Immature natural killer cell (primary cell): ENCODE measurements at places on chromosomes 1 and 21. TPM values are rescaled to one million over a fixed set of nuclear protein-coding genes. Genes with fewer than 3 reads are reported as not detected.

NBPF3 gene
- 3.2 TPM for polyA plus RNA-seq

CFAP141 gene
- not detected for polyA plus RNA-seq

DNA sequence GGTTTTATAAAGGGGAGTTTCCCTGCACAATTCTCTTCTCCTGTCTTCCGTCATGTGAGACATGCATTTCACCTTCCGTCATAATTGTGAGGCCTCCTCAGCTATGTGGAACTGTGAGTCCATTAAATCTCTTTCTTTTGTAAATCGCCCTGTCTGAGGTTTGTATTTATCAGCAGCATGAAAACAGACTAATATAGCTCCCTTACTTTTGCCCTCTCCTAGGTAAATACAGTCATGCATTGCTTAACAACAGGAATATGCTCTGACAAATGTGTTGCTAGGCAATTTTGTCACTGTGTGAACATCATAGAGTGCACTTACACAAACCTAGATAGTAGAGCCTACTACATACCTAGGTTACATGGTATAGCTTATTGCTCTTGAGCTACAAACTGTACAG is 616.8 kb downstream of the RWDD3 start:
- H3K4me1 ChIP-seq: no peaks in the 10 kb centered on the region
- peaks cover 9% of the 10 kb centered on the region for H3K36me3 ChIP-seq
- no peaks in the 10 kb centered on the region for H3K27me3 ChIP-seq
- no peak overlapping the region for H3K27ac ChIP-seq
- no peak overlapping the region for H3K4me3 ChIP-seq

DNA sequence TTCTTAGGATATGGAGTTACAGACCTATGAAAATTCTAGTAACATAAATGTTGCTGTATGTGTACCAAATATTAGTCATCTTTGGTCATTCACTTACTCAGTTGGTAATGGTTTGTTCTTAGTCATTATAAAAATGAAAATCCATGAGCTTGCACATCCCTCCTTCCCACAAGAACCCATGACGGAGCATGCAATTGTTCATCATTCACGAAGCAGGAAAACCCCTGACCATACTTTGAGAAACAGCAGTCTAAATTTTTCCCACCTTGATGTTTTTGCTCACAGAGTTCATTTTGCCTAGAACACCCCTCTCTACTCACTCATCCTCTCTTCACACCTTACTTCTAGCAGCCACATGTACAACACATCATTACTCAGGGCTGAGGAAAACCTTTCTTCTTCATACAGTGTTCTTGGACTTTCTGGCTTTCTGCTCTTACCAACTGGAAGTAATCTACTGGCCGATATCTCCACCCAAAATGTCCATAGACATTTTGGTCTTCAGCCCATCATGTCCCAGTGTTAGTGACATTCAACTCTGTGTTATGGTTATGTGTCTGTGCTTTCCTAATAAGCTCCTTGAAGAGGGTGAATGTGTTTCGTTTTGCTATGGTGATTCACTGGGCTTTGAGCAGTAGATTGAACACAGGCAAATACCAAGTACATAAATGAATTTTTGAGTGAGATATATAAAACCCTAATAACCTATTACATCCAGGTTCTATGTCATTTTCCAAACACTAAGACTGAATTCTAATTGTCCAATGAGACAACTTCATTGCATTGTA is 189.9 kb downstream of the ZC3H11B start:
- no peak overlapping the region for H3K4me3 ChIP-seq
- no peak for DNase-seq
- H3K27me3 ChIP-seq: peaks cover 2% of the 10 kb centered on the region
- no peaks in the 10 kb centered on the region for H3K36me3 ChIP-seq
- H3K27ac ChIP-seq: no peak overlapping the region
- no peaks in the 10 kb centered on the region for H3K4me1 ChIP-seq

- H3K4me3 ChIP-seq: peak overlapping the region; percentile 29
- H3K27me3 ChIP-seq: peaks cover 50% of the 10 kb centered on the region
- H3K27ac ChIP-seq: no peak overlapping the region
- peak; percentile 55 for DNase-seq
- peaks cover 44% of the 10 kb centered on the region for H3K4me1 ChIP-seq
These were observed 4.4 kb upstream of the BARHL2 start for GRCh38 chr1:90721210-90722194.

DNA sequence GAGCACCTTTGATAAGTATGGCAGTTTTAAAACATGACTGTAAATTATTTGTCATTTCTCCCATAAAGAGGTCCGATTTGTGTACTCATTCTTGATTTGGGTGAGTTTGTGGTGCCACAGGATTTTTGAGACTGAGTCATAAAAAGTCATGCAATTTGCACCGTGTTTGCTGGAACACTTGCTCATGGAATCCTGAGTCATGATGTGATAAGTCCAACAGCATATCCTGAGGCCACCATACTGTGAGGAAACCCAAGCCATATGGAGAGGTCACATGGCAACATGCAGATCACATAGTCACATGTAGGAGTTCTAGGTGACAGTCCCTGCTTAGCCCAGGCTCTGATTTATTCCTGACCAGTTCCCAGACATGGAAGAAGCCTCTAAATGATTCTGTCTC is 40.8 kb upstream of the PRRX1 start:
- H3K27me3 ChIP-seq: peaks cover 10% of the 10 kb centered on the region
- no peaks in the 10 kb centered on the region for H3K36me3 ChIP-seq

DNA sequence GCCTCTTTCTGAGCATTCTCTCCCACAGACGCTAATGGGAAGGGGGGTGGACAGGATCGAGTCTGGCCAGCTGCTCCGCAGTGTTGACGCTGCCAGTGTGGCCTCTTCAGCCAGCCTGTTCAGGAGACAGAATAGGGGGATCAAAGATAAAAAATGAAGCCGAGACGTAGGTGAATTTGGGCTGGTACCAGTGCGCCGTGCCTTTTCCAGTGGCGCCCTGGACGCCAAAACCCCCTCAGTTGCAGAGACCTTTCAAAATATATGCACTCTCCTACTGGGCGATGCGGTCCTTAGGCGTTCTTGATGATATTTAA is 1.1 kb downstream of the TTC3 start:
- no peaks in the 10 kb centered on the region for H3K36me3 ChIP-seq
- peak overlapping the region; percentile 95 for H3K4me3 ChIP-seq
- H3K27me3 ChIP-seq: peaks cover 12% of the 10 kb centered on the region
- no peak for DNase-seq
- peaks cover 30% of the 10 kb centered on the region for H3K4me1 ChIP-seq

ERICH3 gene
- polyA plus RNA-seq: not detected

TMEM54 gene
- not detected for polyA plus RNA-seq

DNA sequence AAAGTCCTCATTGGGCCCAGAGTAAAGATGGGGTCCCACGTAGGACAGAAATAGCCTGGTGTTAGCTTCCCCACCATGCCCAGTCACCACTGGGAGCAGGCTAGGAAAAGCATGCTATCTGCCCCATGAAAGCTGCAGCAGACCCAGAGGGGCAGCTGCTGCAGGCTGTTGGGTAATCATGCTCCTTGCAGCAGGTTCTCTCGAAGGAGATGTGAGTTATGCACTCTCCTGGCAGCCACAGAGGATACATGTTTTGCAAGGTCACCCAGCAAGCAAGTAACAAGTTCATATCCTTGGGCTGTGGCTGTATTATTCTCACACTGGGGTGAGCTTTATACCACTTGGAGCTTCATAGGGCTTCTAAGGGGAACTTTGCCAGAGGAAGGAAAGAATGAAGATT is 9.1 kb upstream of the HEYL start:
- H3K27ac ChIP-seq: no peak overlapping the region
- H3K4me1 ChIP-seq: no peaks in the 10 kb centered on the region
- no peak overlapping the region for H3K4me3 ChIP-seq
- H3K27me3 ChIP-seq: peaks cover 2% of the 10 kb centered on the region
- H3K36me3 ChIP-seq: no peaks in the 10 kb centered on the region

- H3K27me3 ChIP-seq: no peaks in the 10 kb centered on the region
- DNase-seq: no peak
- peaks cover 75% of the 10 kb centered on the region for H3K36me3 ChIP-seq
- H3K27ac ChIP-seq: no peak overlapping the region
- no peak overlapping the region for H3K4me3 ChIP-seq
These were observed 38.0 kb downstream of the ADSS2 start for GRCh38 chr1:244413736-244414135.

DNA sequence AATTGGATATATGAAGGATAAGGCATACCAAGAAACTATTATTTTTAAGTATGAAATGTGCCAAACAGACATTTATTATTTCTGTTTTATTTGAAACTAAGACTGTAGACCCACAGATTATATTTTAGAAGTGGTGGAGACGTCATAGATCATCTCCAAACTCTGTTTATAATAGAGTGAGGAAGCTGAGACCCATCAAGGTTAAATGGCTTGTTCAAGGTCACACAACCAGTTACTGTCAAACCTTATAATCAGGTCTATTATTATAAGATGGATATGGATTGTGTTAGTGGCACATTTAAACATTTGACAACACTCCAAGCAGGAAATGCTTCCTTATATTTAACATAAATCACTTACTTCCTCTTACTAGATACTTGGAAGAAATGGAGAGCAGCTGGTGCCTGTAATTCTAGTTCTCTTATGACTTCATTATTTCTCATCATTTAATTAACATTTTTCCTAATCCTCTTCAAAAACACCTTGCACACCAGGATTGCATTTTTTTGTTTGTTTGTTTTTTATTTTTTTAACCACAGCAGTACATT is 117.0 kb downstream of the NEK7 start:
- H3K4me1 ChIP-seq: peaks cover 2% of the 10 kb centered on the region
- no peaks in the 10 kb centered on the region for H3K27me3 ChIP-seq
- no peaks in the 10 kb centered on the region for H3K36me3 ChIP-seq
- H3K27ac ChIP-seq: no peak overlapping the region
- no peak for DNase-seq
- H3K4me3 ChIP-seq: no peak overlapping the region

DNA sequence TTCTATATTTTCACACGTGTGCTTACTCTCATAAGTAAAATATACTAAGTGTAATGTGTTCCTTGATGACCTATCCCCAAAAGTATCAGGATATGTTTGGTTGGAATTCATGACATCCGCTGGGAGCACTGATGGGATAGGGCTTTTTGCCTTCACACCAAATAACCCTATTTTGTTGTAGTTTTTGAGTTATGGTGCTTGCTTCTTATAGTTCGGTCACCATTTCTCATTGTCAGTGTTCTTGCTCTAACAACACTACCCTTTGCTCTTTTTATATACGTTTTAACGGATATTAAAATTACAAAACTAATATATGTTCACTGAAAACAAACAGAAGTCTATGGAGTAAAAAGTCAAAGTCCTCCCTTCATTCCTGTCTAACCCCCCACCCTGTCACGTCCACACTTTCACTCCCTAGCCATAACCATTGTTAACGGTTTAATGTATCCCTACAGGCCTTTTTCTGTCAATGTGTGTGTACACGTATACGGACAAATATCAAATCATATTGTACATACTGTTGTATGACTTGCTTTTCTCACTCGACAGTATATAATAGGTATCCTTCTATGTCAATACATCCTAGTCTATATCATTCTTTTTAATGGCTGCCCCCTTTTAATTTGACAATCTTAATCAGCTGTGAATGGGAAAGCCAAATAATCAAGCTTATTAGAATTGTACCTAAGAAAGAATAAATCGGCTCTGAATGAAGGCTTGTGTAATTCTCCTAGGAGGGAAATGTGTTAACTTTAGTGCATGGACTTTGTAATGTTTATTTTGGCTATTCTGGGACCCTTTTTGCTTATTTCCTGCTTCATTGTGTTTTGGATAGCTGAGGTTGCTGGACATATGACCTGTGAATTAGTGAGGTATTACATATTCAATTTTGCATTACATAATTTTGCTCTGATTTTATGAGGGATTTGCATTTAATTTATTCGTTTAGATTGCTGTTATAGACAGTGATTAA is 3.5 kb upstream of the RNF220 start:
- H3K4me3 ChIP-seq: no peak overlapping the region
- DNase-seq: no peak
- H3K27ac ChIP-seq: no peak overlapping the region

GRCh38 chr1:208189716-208190115 is 54.5 kb downstream of the PLXNA2 start:
- DNase-seq: no peak
- H3K4me1 ChIP-seq: no peaks in the 10 kb centered on the region
- H3K4me3 ChIP-seq: no peak overlapping the region
- no peak overlapping the region for H3K27ac ChIP-seq
- H3K36me3 ChIP-seq: no peaks in the 10 kb centered on the region
- H3K27me3 ChIP-seq: peaks cover 7% of the 10 kb centered on the region

GRCh38 chr1:104648269-104648691 is 898.6 kb downstream of the AMY1C start:
- H3K4me1 ChIP-seq: no peaks in the 10 kb centered on the region
- DNase-seq: no peak
- H3K27me3 ChIP-seq: no peaks in the 10 kb centered on the region
- no peak overlapping the region for H3K27ac ChIP-seq

PTAFR gene
- 9.4 TPM for polyA plus RNA-seq

DNA sequence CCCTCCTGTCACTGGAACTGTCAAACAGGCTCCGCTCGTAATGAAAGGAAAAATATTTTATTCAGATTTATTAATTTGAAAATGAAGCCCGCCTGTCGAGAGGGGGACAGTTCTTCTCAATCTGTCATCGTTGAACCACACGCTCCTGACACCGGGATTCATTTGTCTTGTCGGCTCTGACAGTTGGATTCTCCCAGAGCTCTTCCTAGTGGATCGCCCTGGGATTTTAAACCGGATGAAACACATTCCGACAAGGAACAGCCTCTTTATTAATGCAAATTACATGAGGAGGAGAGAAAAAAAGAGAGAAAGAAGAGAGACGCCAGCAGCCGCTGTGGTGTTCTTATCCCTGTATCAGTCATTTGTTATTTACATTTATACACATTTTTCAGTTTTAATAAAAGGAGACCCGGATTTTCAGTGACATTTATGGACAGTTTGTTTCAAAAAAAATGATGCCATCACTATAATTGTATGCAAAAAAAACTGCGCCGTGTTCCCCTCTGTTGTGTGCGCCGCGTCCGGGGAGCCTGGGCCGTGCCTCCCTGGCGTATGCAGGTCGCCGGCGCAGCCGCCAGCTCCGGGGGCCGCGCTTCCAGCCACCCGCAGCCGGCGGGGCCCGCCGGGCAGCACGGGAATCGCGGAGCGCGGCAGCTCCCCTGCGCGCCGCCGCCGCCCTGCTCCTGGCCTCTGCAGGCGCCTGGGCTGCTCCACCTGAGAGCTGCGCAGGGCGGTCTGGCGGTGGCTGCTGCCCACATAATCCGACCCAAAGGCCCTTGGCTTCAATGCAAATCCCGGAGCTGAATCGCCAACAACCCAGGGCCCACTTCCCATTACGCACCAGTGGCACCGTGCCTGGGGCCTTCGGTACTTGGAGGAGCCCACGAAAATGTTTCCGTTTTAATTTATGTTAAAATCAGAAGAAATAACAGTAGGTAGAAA is 237.9 kb upstream of the PBX1 start:
- H3K4me3 ChIP-seq: no peak overlapping the region
- no peak for DNase-seq
- no peak overlapping the region for H3K27ac ChIP-seq
- H3K27me3 ChIP-seq: peaks cover 3% of the 10 kb centered on the region
- no peaks in the 10 kb centered on the region for H3K36me3 ChIP-seq
